ENCODE measurements at places on chromosomes 2 and 18. TPM values are rescaled to one million over a fixed set of nuclear protein-coding genes. Genes with fewer than 3 reads are reported as not detected.

Gene REG3G
- not detected for total RNA-seq

Gene RBM44
- total RNA-seq, result 4.5 TPM

Gene GTF2A1L
- not detected for total RNA-seq

Gene ITGA4
- 18.8 TPM for total RNA-seq

Gene HES6
- 1.5 TPM for total RNA-seq

Gene MMADHC
- total RNA-seq, result 72.5 TPM

Gene TMEM214
- 43.3 TPM for total RNA-seq

Gene TTLL4
- total RNA-seq, result 19.0 TPM

Gene AQP12B
- total RNA-seq, result not detected

Gene TLK1
- total RNA-seq, result 179 TPM

Gene RFX8
- 5.5 TPM for total RNA-seq

Gene CNTNAP5
- total RNA-seq, result not detected

Gene CTLA4
- 459 TPM for total RNA-seq

Gene VAMP5
- 54.8 TPM for total RNA-seq

Gene BCL2L11
- total RNA-seq, result 96.0 TPM

Gene KCNG2
- total RNA-seq, result not detected

Gene ABCG5
- not detected for total RNA-seq

Gene ZNF804A
- total RNA-seq, result not detected

Gene NEB
- total RNA-seq, result 1.3 TPM

Gene SLC5A7
- not detected for total RNA-seq

Gene FSIP2
- total RNA-seq, result 0.32 TPM

Gene R3HDM1
- 43.9 TPM for total RNA-seq

Measured in CD4-positive, CD25-positive, alpha-beta regulatory T cell (primary cell).